GM12864 (cell line): ENCODE measurements at places on chromosomes 2 and 18.

DNA sequence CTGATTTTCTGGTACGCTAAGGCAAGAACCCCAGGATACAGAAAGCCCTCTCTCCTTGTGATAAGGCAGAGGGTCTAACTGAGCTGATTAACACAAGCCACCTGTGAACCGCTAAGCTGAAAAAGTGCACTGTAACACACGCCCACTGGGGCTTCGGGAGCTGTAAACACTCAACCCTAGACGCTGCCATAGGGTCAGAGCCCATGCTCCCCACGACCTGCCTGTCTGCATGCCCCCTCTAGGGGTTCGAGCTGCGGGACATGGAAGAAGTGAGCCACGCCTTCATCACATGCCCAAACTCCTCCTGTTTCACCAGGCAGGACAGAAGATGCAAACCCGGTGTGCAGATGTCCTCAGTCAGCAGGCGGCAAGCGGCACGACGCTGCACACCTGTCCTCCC lies 173.9 kb upstream of the RAB12 start:
- DNase-seq: no peak

DNA sequence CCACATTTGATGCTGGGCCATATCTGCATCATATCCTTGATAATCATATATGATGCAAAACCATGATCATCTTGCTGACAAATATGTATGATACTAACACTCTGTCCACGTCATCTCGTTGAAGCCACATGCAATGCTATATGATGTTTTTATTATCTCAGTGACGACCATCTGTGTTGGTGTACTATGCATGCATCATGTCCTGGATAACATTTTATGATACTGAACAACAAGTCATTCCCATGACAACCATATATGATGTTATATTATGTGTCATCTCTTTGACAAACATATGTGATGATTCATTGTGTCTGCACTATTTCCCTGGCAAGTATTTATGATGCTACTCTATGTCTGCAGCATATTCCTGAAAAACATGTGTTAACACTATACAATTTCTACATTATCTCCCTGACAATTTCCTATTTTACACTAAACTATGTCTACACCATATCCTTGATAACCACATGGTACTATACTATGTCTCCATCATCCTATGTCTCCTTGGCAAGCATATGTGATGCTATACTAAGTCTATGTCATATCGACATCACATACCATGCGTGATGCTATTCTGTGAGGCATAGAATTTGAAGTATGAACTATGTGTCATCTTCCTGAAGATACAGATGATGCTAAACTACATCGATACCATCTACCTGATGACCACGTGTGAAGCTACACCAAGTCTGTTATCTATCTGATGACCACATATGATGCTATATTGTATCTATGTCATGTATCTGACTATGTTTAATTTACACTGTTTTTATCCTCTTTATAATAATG lies 37.0 kb downstream of the DAW1 start:
- DNase-seq: no peak

DNA sequence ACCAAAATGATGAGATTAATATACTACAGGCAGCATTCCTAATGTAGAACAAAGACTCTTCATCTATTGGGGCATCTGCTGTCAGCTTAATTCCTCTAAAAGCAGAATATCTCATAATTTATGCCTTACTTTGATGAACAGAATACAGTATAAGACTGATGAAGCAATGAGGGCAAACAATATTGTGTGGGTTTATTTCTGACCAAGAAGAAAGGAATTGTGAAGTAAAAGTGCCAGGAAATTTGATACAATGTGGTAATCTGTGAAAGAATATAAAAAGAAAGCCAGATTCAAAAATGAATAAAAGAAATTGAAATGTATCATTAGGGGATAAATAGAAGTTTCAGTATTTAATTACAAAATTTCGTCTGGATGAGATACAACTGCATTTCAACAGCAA lies 78.8 kb upstream of the TTC21B start:
- DNase-seq: no peak

- no peak for DNase-seq
These were observed 11.6 kb upstream of the BOK start for GRCh38 chr2:241546771-241547498.

DNA sequence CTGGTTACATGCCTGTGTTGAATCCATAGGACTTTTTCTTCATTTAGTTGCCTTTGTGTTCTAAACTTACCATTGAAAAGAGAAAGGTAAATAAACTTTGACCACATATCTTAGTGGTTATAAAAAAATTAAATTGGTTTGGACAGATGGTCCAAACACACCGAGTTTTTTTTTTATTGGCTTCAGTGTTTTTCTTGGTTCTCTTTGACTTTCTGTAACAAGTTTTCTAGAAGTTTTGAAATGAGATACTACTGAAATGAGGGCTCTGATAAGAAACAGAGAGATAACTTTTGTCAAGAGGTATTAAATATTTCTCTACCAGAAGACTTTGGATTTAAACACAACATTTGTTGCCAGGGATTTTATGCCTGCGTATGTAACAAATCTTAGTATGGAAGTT lies 20.7 kb downstream of the SPTBN1 start:
- DNase-seq: no peak

- DNase-seq: no peak
These were observed 69.6 kb downstream of the ACVR1 start for GRCh38 chr2:157806426-157807077.

- DNase-seq: no peak
These were observed 62.9 kb downstream of the ZNF521 start for GRCh38 chr18:25289001-25289631.

GRCh38 chr18:61572871-61573270 lies 239.6 kb downstream of the CDH20 start:
- no peak for DNase-seq

DNA sequence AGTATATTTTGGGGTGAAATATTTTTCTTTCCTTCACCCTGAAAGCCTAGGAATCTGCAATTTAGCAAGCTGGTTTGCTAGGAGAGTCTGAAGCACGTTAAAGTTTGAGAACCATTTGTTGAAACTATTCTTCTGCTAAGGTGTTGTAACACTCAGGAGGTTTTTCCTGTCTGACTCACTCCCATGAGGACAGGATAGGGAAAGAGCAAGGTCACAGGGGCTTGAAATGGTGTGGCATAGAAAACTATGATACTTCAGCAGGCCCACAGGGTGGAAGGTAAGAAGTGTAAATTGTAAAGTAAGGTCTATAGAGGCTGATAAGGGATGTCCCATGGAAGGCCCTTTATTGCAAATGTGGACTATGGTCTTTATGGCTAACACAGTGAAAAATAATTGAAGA lies 177.7 kb upstream of the ZC3H15 start:
- no peak for DNase-seq

GRCh38 chr2:230687498-230687897 lies 25.1 kb upstream of the CAB39 start:
- DNase-seq: no peak

DNA sequence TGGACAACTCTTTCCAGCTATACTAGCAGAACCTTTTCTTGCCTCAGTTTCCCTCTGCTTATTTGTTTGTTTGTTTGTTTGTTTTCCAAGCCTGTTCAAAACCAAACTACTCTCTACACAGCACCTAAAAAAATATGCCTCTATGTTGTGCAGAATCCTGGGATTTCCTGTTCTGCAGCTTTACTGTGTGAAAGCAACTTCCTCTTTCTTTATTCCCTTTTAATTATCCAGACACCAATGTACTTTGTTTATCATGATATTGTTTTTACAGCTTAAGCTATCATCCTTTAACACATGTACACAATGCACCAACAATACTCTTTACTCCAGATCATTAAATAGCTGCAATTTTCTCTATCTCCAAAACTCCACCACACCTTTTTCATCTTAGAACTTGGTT lies 259.5 kb downstream of the EPHA4 start:
- no peak for DNase-seq

DNA sequence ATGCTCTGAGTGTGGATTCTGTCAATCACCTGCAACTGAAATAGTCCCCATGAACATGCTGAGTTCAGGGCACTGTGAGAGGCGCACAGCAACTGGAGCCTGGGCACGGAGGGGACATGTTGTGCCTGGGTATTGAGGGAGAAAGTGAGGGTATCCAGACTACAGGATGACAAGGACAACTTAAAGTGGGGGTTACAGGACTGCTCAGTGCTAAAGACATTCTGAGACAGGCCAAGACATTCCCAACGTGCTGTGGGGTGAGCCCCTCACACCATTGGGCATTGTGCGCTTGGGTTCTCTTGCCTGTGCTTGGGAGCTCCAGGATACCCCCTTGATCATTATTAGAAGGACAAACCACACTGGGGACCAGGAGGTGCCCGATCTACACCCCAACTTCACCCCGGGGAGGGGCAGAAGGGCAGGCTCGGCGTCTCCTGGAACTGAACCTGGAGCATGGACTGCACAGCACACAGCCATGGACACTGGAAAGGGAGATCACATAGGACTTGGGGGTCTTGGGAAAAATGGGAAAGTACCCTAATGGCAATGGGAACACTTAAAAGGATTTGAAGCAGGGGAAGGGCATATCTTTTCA lies 72.5 kb upstream of the HDAC4 start:
- DNase-seq: no peak

GRCh38 chr2:187310701-187311100 lies 137.4 kb downstream of the CALCRL start:
- DNase-seq: no peak

GRCh38 chr2:160721089-160722040 lies 227.8 kb upstream of the RBMS1 start:
- no peak for DNase-seq

DNA sequence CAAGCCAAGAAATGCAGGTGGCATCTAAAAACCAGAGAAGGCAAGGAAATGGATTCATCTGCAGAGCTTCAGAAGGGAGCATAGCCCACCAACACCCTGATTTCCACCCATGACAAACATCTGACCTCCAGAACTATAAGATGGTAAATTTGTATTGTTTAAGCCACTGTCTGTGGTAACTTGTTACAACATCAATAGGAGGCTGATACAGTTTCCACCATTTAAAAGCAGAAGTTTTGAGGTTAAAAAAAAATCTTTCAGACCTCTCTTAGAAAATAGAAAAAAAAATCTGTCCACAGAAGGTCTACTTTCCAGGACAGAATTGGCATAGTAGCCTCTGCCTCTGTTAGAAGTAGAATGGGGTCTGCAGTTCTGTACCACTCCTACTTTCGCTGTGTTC lies 37.2 kb downstream of the SLC40A1 start:
- DNase-seq: no peak

- DNase-seq: no peak
These were observed 14.0 kb downstream of the ASB1 start for GRCh38 chr2:238440767-238441166.

DNA sequence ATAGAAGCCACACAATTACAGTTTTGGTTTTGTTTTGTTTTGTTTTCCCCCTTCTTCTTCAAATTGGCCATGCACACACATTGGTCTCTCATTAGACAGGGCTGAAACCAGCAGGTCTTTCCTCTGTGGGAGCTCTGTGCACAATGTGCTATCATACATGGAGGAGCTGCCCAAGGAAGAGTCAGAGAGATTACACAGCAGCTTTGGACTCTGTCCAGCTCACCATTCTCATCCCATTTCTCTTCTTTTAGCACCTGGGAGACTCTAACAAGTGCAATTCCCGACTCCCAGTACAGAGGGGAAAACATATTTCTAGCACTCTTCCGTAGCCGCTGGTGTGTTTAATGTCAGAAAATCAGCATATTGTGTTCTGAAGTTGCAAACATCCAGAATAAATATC lies 29.4 kb downstream of the POU3F3 start:
- DNase-seq: no peak

DNA sequence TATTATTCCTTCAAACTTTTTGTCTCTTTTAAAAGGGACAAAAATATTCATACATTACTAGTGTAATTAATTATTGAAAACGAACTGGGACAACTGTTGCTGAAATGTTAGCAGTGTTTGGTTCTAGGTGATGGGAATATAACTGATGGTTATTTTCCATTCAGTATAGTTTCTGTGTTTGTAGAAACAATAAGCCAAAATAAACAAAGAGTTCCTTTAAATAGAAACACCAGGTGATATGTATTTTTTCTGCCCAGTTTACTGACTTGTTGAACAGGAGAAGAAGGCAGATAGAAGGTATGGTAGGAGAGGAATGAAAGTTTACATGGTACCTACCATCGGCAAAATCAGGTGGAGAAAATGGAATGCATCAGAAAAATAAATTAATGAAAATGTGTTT lies 74.2 kb downstream of the LYPD6B start:
- no peak for DNase-seq

DNA sequence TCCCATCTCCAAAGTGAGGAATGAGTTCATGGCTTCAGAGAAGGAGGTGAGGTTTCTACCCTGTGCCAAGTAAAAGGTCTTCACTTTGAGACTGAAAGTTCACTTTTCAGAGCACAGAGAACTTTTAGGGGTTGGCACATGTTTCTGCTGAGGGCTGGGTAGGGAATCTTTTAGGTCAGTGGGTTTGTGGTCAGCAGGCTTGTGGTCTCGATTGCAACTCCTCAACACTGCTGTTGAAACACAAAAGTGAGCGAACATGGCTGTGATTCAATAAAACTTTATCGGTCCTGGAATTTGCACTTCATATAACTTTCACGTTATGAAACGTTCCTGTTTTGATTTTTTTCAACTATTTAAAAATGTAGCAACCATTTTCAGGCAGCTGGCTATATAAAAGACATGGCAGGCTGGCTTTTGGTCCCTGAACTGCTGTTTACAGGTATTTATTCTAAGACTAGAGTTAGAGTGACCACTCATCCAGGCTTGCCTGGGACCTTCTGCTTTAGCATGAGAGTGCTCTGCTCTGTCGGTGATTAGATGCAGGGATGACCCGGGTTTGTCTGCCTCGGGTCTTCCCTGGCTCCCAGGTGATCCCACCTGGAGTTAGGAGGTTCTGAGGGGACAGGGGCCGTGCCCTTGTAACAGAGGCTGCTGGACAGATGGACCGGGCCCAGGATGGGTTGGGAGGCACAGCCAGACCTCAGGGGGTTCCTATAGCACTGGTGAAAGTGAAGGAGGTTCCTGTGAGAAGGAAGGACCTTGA lies 62.7 kb upstream of the TAF1B start:
- no peak for DNase-seq

GRCh38 chr2:186862869-186863709 lies 14.1 kb upstream of the ZSWIM2 start:
- DNase-seq: no peak

DNA sequence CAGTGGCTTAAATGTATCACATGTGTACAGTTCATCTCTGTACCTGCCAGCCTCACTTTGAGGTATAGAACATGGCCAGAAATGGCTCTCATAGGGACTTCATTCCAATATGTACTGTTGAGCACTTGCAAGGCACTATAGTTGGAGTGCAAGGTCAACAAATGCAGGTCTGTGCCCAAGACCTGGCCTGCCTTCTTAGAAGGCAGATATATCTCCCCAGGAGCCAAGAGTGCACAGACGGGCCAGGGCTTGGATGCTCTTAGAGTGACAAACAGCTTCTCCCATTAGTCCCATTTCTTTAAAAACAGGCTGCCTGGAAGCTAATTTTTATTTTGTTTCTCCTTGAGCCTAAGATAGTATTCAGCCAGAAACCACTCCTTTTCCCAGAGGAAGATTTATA lies 7.3 kb downstream of the TEX261 start:
- no peak for DNase-seq

- no peak for DNase-seq
These were observed 147.7 kb downstream of the NETO1 start for GRCh38 chr18:72720116-72720515.

GRCh38 chr18:36640021-36640952 lies 188.5 kb downstream of the TPGS2 start:
- no peak for DNase-seq
